Stimulated activated CD8-positive, alpha-beta memory T cell treated with anti-CD3 and anti-CD28 coated beads, Interleukin-4, amount 100 ng/mL, for 1 hour (primary cell): ENCODE measurements at places on chromosomes 4 and X.
A peak's percentile ranks its signal among the peaks of the same experiment; 100 is the strongest.

DNA sequence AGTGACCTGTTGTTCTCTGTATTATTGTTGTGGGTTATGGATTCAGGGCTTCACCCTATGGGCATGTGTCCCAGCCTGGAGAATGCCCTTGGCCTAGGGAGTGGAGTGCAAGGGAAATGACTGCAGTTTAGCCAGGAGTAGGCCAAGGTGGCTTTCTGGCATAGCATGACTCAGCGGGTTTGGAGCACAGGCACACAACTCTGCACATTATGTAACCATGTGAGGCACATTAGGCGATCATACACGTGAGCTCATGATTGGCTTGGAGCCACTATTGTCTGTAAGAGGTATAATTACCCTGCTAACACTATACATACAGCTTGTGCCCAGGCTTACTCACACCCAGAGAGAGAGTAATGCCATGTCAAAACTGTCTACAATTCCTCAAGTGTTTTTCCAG, 35.1 kb upstream of the TACR3 start:
- DNase-seq: no peak

DNA sequence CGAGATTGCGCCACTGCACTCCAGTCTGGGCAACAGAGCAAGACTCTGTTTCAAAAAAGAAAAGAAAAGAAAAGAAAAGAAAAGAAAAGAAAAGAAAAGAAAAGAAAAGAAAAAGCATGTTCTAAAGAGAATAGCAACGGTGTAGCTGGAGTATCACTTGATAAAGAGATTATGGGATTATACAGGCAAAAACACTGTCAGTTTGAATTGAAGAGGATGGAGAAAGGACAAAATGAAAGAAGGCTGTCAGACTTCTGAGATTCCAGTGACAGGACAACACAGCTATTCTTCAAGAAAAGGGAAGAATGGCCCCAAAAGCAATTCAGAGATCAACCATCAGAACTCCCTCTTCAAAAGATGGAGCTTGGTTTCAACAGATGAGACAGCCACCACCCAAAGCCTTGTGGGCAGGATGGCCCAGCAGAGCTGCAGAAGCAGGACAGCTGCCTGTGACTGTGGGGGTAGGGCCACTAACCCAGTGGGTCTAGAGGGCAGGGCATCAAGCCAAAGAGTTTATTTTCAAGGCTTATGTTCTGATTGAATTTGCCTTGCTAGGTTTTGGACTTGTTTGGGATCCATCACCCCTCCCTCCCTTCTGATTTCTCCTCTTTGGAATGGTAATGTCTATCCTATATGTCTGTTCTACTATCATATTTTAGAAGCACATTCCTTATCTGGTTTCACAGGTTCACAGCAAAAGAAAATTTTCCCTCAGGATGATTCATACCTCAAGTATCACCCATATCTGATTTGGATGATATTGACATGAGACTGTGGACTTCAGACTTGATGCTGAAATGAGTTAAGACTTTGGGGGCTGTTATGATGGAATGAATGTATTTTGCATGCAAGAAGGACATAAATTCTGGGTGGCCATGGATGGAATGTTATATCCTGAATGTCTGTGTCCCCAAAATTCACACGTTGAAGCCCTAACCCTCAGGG, 17.5 kb downstream of the RFC1 start:
- no peak for DNase-seq

DNA sequence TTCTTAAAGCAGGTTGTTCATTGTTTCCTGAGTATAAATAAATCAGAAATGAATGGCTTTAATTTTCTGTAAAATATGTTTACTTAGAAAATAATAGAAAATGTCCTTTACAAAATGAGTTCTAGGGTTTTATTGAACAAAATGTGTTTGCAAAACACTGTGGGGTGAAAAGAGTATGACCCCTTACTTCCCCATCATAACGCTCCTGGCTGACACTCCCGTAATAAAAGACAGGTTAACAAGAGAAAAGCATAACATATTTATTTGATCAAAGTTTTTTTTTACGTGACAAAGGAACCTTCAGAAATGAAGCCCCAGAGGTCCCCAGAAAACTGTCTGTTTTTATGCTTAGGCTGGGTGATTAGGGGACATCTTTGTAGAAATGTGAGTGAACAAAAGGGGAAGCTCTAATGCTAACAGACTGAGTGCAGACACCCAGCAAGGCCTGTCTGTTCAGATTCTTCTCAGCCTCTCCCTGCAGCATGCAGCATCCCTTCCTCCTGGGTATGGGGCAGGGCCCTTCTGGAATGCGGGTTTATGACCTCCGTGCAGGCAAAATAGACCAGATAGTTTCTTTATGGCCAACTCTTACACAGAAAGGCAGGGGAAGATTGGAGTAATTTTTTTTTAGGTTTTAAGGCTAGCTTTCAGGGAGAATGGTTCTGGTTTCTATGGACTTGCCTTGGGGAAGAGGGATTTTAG, 26.1 kb downstream of the ZFP42 start:
- no peak for DNase-seq

- no peak for DNase-seq
These were observed 523.1 kb downstream of the INPP4B start for GRCh38 chr4:142322996-142323395.

DNA sequence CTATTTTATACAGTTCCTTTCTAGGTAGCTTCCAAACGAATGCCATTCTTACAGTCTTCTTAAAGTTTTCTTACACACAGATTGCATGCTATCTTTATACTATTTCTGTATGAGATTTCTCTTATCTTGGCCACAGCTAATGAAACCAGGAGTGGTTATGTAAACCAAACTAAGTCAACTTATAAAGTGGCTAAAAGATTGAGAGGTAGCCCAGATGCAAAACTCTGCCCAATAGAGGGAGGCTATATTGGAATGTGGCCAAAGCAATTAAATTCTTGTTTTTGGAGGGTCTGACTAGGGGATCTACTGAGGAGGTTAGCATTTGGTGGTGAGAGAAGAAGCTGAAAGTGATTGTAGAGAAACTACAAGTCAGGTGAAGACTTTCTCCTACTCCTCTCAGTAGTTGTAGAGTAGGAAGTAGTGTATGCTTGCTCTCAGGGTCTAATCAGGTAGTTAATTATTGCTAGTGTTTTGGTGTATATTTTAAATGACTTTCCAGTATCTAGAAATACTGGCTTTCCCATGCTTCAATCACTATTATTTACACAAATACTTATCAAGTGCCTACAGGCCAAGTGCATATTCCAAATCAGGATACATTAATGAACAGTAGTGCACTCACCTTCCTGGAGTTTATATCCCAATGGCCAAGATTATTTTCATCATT, 104.2 kb upstream of the HPGD start:
- DNase-seq: no peak

- DNase-seq: no peak
These were observed 81.3 kb downstream of the LEF1 start for GRCh38 chr4:108087293-108087967.

- no peak for DNase-seq
These were observed 999.3 kb upstream of the GRIA3 start for GRCh38 chrX:122184791-122185190.

- no peak for DNase-seq
These were observed 18.0 kb downstream of the NAF1 start for GRCh38 chr4:163148466-163149336.

GRCh38 chr4:53122280-53123116, 243.4 kb downstream of the SCFD2 start:
- DNase-seq: no peak

DNA sequence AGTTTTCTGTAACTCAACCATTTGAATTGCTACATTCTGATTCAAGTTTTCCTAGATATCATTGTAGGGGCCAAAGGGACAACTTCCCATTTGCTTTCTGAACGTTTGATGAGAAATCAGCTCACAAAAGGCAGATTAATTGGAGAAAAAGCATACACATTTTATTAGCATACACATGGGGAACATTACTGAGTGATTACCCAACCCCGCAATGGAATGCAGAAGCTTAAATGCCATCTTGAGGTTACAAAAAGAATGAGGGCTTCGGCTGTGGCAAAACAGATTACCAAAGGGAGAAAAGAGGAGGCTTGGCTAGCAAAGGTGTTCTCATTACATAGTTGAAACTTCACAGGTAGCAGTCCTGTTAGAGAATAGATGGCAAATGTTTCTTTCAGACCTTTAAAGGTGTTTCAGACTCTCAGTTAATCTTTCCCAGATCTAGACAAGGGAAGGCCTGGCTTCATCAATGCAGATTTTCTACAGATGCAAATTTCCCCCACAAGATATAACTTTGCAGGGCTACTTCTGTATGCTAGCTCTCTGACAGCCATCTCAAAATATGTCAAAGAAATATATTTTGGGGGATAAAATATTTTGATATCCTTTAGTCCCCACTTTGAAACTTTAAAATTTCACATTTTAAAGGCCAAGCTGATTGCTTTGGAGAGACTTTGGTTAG, 26.5 kb upstream of the HERC6 start:
- no peak for DNase-seq

GRCh38 chr4:176534566-176534965, 214.8 kb downstream of the SPCS3 start:
- DNase-seq: no peak

DNA sequence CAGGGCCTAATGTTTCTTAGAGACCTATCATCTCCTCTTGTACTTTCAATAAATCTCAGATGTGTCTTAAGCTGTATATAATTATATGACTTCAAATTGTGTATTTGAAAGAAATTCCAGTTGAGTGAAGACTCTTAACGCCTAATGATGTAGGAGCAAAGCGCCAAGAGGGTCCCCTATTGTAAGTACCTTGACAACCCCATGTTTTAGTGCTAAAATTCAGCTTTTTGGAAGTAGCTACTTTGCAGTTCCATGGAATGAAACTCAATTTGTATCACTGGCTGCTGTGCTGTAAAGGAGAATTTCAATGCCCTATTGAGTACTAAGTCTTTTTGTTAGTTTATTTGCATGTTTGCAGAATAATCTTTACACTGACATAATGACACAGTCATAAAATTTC, 1826.6 kb upstream of the AGA start:
- DNase-seq: no peak

GRCh38 chr4:23384741-23385140, 505.1 kb downstream of the PPARGC1A start:
- DNase-seq: no peak

DNA sequence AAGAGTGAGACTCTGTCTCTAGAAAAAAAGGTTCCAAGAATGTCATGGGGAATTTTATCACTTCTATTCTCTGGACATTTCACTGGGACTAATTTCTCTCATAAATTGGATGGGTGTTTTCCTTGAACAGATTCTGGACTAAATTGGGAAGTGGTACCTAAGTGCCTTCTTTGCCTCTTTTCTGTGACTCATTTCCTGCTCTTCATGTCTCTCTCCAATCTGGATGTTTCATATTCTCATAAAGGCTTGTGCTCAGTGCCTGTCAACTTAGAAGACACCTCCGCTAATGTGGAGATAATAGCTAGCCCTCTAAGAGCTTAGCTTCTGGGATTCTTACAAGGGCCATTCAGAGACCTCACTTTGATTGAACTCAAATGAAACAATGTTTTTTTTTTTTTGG, 38.0 kb upstream of the IGFBP7 start:
- DNase-seq: no peak

- DNase-seq: no peak
These were observed 45.8 kb downstream of the TET2 start for GRCh38 chr4:105192474-105192873.

- DNase-seq: no peak
These were observed 67.8 kb downstream of the GATB start for GRCh38 chr4:151692821-151693673.

GRCh38 chr4:94451695-94452475, at the start of gene PDLIM5:
PDLIM5 (plus strand) TSS chr4:94451942; CDS start chr4:94455289, 3,347 bp downstream.
- DNase-seq: peak; percentile 76

DNA sequence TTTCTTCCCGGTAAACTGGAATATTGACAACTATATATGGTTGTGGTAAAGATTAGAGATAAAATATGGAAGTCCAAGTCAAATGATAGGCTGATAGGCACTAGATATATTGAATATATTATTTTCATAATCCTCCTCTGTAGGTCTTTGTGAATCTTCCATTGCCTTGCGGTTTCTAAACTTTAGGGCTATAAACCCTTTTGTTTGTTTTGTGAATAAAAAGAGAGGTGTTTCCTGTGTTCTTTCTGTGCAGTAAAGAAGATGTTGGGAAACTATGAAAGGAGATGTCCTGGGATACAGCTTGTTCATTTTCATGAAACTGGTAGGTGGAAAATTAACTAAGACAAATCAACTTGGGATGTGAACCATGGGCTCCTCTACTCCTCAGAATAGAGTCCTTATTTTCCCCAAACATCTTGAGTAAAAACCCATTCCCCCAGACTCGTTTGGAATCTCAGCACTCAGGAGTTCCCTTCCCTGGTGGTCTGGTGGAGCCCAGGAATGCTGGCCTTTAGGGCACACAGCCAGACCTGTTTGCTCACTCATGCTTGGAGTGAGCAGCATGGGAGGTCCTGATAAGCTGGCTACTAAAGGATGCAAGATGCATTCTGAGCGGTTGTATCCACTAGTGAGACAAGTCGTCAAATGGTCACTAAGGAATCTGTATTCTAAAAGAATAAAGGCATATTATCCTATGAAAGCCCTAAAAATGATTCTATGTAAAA, 22.2 kb downstream of the PRDM8 start:
- DNase-seq: no peak

DNA sequence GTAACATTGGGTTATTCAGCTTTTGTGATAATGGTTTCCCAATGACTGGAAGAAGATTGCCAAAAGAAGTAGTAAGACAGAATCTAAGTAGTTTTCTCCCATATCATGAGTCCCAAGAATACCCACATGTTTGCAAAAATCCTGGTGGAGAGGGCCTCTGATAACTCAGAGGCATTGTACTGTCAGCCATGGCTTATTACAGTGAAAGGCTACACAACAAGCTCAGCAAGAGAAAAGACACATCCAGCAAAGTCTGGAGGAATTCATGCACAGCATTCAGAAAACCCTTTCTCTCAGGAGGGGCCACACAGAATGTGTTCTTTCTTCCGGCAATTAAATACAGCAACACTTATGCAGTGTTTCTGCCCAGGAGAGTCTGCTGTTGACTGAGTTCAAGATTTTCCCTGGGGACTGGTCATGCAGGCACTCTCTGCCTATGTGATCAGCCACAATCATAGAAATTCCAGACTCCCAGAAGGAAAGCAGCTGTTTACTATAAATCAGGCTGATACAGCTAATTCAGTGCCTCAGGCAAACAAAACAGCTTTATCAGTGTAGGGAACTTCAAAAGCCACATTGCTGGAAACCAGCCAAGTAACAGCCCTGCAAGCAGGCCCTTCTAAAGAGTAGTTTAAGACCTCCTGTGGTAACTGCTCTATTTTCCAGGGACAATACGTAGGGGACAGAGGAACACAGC, 937.1 kb downstream of the CCSER1 start:
- DNase-seq: no peak

DNA sequence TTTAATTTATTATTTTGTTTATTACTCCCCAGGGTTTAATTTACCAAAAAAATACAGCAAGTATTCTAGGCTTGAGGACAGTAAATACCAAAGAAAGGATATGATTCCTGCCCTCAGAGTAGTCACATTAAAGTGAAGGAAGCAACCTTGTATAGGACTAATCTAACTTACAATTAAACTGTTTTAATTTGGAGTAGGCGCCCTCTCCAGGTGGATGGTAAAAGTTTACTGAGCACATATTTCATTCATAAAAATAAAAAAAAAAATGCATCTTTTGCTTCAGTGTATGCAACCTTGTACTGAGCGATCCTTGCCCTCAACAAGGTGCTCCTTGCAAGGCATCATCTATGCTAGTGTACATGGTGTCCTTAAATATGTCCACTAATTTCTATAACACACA, 72.0 kb upstream of the MAGEB16 start:
- no peak for DNase-seq

GRCh38 chr4:4985844-4986243, 33.4 kb downstream of the CYTL1 start:
- DNase-seq: no peak

GRCh38 chr4:108113229-108113628, 55.5 kb downstream of the LEF1 start:
- DNase-seq: no peak

- DNase-seq: no peak
These were observed 1.2 kb downstream of the RASL11B start for GRCh38 chr4:52863324-52863723.
